ENCODE measurements at places on chromosomes 2 and 18.

DNA sequence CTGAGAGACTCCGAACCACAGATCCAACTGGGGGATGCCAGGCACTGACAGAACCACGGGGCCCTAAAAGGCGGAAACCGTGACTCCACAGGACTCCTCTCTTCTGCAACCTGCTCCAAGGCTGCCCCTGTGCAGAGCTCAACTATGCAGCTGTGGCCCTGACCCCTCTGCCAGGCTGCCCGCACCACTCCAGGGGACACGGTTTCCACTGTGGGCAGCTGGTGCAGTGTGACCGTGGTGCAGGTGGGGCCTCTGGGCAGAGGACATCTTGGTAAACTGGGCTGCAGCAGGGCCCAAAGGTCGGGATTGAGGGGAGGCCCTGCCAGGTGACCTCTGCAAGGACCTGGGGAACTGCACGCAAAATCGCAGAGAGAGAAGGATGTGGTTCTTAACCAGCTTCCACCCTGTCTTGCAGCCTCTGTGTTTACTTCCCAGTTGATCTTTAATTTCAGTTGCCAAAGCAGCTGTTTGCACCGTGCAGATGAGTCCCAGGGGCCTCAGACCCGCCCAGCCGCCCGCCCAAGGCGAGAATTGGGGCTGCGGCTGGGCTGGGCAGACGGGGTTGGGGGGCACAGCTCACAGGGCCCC is 104.6 kb upstream of the CTDP1 start:
- no peak for DNase-seq

- no peak for DNase-seq
Observed at GRCh38 chr2:175309799-175310198, 128.3 kb upstream of the ATP5MC3 start.

DNA sequence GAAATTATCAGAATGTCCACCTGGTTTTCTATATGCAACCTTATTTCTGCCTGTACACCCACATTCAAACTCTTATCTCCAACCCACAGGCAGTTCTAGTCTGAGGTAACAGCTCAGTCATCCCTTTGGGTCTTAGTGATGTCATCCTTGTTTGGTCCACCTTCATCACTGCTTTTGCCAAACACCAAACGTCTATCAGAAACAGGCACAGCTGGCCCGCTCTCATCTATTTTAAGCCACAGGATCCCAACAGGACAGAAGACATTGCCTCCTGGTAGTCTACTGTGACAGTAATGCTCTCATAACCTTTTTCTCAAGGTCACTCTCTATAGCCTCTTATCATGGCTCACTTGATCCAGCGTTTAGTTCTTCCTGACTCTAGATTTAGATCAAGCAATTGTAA is 99.0 kb upstream of the CHAC2 start:
- DNase-seq, result no peak

DNA sequence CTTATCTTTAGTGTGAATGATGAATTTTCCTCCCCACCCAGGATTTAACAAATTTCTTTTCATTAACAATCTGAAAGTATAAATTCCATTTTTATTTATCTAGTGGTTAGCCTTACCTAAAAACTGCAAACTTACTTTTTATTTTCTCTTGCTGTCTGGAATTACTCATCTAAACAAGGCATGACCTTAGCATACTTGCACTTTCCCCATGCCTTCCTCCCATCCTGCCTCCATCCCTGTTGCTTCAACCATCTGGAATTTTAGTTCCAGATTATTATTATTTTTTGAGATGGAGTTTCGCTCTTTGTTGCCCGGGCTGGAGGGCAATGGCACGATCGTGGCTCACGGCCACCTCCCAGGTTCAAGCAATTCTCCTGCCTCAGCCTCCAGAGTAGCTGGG is 35.6 kb downstream of the GDF7 start:
- DNase-seq, result no peak

DNA sequence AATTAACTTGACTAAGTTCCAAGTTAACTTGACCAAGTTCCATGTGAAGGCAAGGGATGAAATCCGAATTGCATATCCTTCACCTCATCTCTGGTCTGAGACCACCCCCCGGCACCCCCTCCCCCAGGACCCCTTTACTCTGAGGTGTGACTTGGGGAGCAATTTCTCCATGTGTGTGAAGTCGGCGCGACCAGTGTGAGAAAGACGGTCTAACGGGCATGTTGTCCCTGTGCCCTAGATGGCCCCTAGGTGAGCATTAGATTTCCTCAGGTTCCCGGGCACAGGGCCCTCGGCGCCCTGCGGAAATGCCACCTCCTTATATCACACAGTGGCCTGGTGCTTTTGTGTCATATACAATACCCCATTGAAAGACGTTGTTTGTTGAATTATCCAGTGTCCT is 137.1 kb downstream of the CTIF start:
- no peak for DNase-seq

DNA sequence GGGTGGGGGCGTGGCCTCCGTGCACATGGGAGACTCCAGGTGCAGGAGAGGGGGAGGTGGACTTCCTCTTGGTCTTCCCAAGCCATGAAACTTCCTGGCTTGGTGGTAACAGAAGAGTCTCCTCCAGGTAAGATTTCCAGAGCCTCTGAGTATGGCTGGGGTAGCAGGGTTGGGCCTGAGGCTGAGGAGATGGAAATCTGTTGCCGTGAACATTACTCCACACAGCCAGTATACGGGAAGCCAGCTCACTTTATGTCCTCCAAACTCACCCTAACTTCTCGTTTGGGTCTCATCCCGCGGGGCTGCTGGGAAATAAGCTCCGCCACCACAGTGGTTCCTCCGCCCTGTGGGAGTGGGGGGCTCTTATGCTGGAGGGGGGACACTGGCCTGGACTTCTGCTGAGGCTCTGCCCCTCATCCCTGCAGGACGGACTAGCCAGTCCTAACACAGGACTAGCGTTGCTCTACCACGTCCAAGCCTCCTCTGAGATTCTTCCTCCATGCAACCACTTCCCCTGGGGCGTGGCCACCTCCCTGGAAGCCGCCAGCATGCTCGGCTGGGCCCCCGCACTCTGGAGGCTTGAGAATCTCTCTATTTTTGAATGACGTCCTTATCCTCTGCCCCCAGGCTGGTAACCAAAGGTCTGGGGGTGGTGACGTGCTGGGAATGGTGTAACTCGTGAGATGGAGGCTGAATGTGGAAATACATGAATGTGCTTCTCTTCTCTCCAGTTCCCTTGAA is 777 bp upstream of the RAB17 start:
- DNase-seq, result no peak

DNA sequence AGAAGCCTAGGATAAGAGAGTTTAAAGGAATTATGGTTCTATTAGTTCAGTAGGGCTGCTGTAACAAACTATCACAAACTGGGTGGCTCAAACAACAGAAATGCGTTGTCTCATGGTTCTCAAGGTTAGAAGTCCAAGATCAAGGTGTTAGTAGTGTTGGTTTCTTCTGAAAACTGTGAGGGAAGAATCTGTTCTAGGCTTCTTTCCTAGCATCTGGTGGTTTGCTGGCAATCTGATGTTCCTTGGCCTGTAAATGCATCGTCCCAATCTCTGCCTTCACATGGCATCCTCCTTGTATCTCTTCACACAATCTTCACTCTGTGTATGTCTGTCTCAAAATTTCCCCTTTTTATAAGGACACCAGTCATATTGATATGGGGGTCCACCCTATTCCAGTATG is 76.3 kb downstream of the MDH1 start:
- no peak for DNase-seq

DNA sequence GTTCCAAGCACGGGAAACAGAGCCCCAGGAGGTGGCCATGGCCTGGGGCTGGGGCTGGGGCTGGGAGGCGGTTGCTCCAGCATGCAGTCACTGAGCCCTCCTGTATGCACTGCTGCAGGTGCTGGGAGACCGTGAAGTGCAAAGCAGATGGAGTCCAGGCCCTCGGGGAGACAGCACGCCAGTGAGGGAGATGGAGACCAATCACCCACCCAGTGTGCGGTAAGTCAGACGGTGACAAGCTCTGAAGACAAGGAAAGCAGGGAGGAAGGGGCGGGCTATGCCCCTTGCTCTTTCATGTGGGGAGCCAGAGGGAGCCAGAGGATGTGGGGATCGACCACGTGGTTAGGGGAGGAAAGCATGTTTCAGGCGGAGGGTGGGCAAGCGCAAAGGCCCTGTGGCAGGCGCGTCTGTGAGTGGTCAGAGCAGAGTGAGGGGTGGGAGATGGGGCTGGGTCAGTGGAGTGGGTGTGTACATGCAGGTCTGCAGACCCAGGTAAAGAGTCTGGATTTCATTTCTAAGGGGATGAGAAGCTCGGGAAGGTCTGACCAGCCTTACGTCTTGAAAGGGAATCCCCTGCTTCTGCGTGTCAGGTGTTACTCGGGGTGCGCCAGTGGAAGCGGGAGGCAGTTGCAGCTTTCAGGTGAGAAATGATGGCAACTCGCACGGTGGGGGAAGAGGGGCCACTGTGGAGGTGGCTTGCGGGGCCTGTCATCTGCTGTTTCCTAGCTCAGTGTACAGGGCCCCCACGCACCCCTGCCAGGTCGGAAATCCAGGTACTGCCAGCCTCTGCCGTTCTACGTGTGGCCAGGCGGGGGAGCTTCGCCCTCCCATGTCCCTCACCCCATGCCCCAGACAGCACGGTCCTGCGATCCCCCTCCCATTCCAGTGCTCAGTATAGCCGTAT is 19.4 kb downstream of the RRM2 start:
- DNase-seq, result no peak

DNA sequence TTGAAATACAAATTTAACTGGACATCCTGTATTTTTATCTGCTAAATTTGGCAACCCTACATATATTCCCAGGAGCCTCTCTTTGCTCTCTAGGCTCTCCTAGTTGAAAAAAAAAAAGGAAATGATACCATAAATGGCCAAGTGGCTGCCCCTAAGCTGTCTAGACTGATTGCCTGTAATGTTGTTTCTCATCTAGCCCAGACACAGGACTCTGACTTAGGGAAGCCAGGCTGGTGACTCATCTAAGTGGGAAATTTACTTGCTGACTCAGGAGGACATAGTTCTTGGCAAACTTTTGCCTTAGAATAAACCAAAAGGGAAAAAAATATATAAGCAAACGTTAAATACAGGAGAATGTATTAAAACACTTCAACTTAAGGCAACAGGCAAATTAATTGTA is 14.6 kb upstream of the ITGAV start:
- DNase-seq, result peak; percentile 27

- no peak for DNase-seq
Observed at GRCh38 chr2:193527146-193527545, 1332.4 kb upstream of the TMEFF2 start.

- DNase-seq, result no peak
Observed at GRCh38 chr2:201886504-201886903, 80.2 kb downstream of the CDK15 start.

DNA sequence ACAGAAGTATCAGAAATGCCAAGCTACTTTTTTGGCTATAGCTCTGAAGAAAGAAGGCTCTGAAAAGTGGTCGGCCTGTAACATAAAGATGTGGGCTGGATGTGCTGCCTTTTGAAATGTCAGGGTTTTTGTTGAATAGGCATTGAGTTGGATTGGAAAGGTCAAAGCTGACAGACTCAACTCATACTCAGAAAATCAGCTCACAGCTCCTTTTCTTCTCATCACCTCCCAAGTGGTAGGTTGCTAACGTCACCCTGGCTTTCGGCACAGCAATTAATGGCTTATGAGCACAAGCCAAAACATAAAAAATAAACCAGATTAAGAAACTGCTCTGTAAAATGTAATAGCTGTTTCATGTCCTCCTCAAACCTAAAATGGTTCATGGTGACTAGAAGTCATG is 68.3 kb downstream of the KCNF1 start:
- no peak for DNase-seq

GRCh38 chr2:235609746-235610145 is 115.9 kb downstream of the AGAP1 start:
- DNase-seq, result no peak

DNA sequence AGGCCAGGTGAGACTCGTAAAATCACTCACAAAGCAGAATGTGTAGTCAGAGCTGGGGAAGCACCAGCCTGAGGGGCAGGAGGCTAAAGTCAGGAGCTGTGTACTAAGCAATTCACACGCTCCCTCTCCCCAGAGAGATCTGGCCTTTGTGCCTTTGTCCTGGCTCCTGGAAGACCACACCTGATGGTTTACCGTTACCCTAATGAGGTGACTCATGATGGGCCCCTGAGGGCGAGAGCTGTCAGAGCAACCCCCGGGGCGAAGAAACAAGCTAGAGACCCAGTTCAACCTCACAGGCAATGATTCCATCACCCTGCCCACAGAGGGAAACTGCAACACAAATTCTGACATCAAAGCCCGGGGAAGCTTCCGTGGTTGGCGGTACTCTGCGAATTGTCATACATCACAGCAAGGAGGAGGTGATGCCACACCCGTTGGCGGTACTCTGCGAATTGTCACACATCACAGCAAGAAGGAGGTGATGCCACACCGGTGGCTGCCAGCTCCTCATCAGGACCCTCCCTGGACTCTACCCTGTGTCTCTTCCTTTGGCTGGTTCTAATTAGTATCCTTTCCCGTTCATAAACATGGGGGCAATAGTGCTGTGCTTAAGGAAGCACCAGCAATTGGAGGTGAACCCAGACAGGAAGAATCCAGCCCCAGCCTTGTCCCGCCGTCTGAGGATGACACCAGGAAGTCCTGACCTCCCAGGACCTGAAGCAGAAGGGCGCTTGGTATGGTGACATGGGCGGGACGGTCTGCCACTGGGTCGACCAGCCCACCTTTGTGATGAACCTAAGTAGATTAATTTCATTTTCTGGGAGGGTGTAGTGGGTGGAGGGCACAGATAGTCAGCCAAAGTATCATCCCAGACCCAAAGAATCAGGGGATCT is 30.5 kb downstream of the B3GNT7 start:
- DNase-seq, result peak; percentile 85

DNA sequence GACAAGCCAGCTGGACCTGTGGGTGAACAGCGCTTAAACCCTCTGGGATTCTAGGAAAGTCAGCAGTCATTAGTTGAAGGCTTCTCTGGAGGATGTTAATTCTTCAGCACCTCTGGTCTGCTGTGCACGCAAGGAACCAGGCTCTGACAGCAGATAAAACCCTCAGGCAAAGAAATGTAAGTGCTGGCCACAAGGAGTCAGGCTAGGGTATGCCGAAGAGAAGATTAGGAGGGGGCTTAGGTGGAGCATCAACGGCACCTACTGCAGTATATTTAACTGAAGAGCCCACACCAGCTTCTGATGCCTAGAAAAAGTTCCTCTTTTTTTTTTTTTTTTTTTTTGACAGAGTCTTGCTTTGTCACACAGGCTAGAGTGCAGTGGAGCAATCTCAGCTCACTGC is 304.2 kb upstream of the MC4R start:
- no peak for DNase-seq
